MG63 (cell line): ENCODE measurements at places on chromosomes 7 and 10.

GRCh38 chr10:104321226-104321625 lies 17.0 kb downstream of the ITPRIP start:
- no peak for DNase-seq

GRCh38 chr10:130022511-130023299 lies 58.6 kb upstream of the EBF3 start:
- DNase-seq = peak; percentile 92

DNA sequence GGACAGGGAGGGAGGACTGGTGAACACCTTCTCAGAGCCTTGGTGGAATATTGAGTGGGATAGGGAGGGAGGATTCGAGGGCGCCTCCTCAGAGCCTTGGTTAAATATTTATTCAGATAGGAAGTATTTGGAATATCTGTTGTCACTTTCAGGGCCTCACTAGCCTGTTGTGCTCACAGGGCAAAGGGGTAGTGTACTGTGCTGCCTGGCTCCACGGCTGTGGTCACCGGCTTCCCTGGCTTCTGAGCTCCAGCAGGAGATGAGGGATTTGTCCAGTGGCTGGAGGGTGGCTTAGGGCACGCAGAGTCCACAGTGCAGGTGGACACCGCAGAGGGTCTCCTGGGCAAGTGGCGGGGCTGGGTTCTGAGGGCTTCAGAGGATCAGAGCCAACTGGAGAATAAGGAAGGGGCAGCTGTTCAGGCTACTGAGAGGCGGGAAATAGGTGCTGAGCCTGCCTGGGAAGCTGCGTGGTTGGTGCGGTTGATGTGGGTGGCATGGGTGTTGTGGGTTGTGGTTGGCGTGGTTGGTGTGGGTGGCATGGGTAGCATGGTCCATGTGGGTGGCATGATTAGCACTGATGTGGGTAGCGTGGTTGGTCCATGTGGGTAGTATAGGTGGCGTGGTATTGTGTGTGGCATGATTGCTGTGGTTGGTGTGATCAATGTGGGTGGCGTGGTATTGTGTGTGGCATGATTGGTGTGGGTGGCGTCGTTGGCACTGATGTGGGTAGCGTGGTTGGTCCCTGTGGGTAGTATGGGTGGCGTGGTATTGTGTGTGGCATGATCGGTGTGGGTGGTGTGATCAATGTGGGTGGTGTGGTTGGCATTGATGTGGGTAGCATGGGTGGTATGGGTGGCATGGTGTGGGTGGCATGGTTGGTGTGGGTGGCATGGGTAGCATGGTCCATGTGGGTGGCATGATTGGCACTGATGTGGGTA lies 16.7 kb downstream of the INPP5A start:
- DNase-seq = no peak

DNA sequence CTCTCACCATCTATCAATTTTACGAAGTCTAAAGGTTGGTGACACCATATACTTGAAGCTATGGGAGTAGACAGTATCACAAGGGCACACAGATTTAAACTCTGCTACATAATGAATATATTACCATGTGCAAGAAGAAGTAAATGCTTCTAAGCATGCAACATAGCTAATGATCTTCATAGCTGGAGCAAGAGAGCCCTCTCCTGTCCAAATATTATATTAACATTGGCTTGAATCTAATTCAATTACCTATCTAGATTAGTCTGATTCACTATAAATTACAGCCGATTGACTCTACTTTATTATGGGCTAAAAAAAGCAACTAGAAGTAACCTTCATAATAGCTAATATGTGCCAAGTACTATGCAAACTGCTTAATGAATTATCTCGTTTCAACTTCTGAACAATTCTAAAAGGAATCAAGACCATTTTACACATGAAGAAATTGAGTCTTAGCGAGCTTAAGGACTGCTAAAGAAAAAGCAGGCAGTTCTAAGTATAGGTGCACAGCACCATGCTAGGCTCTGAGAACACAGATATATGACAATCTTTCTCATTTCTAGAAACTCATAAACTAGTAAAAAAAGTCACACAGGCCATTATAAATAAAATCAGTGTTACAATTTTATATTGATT lies 21.9 kb downstream of the FRA10AC1 start:
- no peak for DNase-seq

- no peak for DNase-seq
Observed at GRCh38 chr7:19665399-19666008, 43.3 kb downstream of the POLR1F start.

DNA sequence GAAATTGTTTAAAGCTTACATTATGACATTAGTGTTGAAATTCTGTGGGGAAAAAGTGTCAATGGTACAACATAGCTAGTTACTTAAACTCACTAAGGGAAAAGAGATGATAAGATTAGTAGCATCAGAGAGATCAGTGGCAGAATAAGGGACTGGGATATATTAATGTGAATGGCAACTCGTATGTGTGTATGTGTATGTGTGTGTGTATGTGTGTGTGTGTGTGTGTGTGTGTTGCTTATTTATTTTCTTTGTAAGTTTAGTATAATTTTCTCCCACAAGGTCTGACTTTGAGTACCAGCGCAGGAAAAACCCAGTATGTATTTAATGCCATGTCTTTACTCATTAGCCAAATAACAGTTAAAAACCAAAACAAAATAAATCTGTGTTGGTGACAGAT lies 256.1 kb downstream of the ARHGAP21 start:
- no peak for DNase-seq

- DNase-seq = no peak
Observed at GRCh38 chr10:72694476-72695369, 2.8 kb downstream of the MCU start.

DNA sequence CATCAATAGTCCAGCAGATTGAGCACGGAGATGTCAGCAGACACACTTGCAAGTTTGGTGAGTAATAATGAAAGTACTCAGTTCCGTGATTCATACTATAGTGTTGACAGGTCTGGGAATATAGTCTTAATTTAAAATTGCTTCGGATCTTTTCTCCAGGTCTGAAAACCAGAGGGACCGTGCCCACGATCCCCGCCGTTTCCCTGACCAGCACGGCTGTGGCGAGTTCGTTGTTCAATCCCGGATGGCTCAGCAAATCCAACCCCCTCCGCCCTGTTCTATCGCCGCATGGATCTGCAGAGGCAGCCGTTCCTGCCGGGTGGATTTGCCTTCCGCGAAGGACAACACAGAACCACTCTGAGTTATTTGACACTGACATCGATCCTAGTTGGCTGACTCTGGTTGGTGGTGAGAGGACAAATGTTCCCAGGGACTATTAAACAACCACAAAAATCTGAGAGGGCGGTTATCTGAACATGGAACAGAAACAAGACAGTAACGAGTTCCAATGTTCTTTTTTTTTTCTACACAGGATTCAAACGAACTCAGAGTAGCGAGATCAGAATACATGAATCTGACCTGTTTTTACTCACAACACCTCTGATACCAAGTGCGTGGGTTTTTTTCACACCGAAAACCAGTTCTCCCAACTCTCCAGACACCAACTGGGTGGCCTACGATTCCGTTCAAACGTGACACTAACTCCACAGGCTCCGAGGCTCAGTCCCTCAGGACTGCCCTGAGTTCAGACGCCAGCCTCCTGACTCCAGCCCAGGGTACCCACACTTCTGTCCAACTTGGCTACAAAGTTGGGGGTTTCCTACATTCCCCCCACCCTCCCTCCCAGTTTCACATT lies 52.7 kb downstream of the RBM17 start:
- peak; percentile 61 for DNase-seq

- no peak for DNase-seq
Observed at GRCh38 chr10:28595613-28596012, 62.7 kb downstream of the WAC start.

DNA sequence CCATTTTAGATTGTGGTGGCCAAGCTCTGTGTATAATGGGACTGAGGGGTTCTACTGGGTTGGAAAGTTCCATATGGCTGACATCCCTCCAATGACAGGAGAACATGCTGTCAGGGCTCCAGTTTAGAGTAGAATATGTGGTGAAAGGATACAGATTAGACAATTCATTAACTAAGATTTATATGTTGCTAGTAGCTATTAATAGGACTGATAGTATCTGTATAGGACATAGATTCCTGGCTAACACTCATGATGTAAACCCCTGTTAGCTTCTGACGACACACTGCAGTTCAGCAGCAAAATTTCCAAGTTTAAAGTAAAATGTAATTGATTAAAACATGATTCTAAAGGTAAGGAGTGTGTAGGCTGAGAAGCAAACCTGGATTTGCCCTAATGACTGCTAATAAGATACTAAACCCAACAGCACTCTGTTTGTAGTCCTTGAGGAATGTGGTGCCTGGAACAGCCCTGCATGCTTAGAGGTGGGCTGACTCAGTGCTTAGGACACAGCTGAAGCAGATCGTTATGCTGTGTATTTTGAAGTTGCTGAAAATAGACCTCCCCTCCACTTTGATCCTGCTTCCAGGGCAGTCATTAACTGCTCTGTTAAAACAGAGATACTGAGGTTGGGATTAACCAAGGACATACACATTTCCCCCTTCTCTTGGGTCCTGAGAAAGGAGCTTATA lies 1129.6 kb downstream of the SORCS3 start:
- DNase-seq = no peak

DNA sequence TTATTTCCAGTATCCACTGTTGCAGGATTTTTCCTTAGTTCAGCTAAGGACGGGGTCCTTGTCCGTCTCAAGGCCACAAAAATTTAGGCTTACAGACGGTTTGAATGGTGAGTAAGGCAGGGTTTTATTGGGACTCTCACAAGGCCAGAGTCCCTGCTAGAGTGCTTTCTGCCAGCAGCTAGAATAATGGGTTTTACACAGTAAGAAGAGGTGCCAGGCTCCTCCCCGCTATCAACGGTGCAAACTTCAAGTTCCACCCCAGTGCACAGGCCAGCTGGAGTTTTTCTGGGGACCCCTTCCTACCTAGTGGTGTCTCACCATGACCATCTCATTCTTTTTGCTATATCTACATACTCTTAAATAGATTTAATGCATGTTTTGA lies 198.5 kb upstream of the KCTD7 start:
- no peak for DNase-seq

DNA sequence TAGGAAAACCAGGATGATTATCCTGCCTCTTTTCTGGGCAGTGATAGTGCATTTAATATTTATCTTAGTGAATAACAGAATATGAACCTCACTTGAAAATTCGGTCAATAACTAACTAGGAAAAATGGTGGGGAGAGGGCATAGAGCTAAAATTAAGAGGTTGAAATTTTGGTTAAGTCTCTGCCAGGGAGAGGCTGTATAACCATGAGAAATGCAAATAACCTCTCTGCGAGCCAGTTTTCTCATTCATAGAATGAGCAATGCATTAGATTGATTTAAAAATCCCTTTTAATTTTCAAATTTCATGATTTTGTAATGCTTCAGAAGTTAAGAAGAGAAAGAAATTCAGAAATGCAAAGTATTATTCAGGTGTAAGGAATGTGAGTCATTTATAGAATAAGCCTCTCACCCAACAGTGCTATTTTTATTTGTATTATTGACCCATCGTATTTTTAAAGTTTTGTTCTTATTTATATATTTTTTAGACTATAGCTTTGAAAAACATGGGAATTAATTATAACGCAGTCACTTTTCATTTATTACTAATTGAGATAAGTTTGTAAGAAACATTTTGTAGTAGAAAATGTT lies 104.7 kb downstream of the PHF14 start:
- DNase-seq = no peak

- DNase-seq = no peak
Observed at GRCh38 chr10:110781139-110781538, 90.6 kb upstream of the PDCD4 start.
